ENCODE measurements at places on chromosomes 2 and 18. TPM values are rescaled to one million over a fixed set of nuclear protein-coding genes. Genes with fewer than 3 reads are reported as not detected.

LTBP1 gene
- total RNA-seq: 40.5 TPM

CYP26B1 gene
- 0.05 TPM for total RNA-seq

STK17B gene
- 22.1 TPM for total RNA-seq

CPLX4 gene
- not detected for total RNA-seq

DNA sequence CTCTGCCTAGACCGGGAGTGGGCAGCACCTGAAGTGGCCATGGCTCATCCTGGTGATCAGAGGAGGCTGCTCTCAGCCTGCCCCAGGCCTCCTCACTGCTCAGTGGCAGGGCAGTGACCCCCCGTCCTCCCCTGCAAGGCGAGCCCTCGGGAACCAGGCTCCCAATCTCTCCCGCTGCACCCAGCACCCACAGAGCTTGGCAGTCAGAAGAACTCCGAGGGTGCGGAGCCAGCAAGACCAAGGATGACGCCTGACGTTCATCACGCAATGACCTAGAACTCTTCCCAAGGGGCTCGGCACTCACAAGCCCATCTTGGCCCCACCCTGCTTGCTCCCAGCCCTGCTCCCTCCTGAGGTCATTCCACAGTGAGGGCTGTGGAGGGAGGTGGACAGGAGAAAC lies 189.8 kb upstream of the SALL3 start:
- DNase-seq: no peak

- no peak for DNase-seq
Observed at GRCh38 chr2:112730791-112731190, 10.0 kb downstream of the NT5DC4 start.

Measured in HT1080 (cell line).